CD4-positive, alpha-beta T cell treated with Interleukin-1 beta for 1 hour (primary cell): ENCODE measurements at places on chromosomes 4 and X.

DNA sequence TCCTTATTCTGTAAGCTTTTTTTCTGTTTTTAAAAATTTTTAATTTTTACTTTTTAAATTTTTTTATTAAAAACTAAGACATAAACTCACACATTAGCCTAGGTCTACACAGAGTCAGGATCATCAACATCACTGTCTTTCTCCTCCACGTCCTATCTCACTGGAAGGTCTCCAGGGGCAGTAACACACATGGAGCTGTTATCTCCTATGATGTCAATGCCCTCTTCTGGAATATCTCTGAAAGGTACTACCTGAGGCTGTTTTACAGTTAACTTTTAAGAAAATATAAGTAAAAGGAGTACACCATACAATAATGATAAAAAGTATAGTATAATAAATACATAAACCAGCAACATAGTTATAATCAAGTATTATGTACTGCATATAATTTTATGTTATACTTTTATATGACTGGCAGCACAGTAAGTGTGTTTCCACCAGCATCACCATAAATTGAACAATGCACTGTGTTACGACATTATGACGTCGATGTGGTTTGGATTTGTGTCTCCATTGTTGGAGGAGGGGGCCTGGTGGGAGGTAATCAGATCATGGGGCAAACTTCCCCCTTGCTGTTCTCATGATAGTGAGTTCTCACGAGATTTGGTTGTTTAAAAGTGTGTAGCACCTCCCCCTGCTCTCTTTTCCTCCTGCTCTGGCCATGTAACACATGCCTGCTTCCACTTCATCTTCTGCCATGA lies 21.3 kb downstream of the IL15 start:
- no peak for DNase-seq

DNA sequence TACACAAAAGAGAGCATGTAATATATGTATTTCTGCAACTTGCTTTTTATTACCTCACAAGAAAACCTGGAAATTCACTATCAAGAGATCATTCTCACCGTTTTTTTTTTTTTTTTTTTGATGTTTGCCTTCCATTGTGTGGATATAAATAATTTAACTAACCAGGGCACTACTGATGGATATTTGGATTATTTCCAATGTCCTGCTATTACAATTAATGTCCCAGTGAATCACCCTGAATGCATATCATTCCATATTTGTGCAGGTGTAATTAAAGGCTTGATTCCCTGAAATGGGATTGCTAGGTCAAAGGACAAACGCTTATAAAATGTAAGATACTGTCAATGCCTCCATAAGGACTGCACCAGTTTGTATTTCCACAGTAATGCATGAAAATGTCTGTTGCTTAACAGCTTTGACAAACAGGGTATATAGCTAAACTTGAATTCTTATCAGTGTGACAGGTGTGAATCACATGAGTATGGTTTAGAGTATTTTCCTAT lies 87.8 kb downstream of the NCAPG start:
- no peak for DNase-seq

DNA sequence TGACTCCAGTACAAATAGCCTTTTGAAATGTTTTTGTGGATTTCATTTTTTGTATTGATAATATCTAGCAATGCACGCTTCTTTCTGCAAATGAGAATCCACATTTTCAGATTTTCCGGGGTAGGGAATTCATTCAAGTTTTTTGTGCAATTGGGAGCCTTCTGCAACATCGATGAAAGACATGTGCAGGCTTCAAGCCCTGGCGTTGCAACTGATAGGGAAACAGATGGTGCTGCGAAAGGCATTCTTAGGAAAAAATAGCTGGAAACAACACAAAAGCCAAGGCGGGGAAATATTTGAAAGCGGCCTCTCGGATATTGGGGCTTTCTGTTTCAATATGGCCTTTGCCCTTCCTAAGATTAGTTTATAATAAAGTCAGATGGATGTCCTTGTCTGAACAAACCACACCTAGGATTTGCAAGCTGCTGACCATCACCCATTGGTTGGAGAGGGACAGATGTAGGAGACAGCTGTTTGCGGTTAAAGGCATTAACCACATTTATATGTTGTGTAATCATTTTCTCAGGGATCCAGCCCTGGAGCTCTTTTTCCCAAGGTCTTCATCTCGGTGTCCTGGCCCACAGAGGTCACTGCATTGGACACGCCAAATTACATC lies 136.5 kb downstream of the PRKX start:
- DNase-seq: no peak

GRCh38 chr4:146486565-146486964 lies 35.2 kb downstream of the SLC10A7 start:
- DNase-seq: no peak

GRCh38 chr4:180059216-180059881 lies 2183.9 kb upstream of the TENM3 start:
- DNase-seq: no peak

DNA sequence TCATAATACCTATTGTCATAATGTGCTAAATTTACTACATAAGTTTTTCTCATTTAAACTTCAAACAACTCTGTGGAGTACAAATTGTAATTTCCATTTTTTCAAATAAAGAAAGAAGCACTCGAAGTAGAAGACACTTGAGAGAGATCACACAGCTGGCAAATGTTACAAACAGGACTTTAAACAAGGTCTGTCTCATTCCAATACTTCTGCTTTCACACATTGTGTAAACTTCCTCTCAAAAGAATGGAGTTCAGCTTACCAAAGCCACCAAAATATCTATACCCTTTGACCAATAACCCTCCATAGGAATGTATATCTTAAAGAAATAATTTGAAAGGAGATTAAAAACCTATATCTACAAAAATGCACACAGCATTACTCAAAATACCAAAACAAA lies 88.3 kb downstream of the OPHN1 start:
- no peak for DNase-seq

- DNase-seq: no peak
Observed at GRCh38 chr4:121011780-121012340, 60.5 kb downstream of the NDNF start.

DNA sequence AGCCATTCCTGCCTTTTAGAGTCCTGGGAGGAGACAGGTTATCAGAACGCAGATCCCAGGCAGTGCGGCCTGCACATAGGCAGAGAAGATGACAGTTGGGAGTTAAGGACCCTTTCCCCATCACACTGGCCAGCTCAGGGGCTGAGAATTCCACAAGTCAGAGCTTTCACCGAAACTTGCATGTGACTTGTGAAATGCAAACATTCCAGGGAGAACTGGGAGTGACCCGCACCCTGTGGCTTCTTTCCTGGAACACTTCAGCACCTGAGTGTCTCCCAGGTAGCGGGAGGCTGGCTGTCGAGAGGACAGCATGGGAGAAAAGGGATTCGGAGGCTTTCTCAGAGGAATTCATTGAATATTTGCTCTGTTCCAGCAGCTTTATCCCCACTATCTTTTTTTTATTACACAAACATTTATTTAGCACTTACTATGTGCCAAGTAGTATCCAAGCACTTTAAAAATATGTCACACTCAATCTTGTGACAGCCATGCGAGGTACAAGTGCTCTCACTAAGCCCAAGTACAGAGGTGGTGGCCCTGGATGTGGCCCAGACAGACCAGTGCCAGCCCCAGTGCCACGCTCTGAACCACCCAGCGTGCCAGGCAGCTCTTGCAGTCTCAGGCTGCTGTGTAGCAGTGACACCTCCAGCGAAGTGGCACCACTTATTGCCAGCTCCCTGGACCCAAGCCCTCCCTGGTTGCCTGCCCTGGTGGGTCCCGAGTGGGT lies 100.5 kb downstream of the PHKA2 start:
- DNase-seq: no peak

DNA sequence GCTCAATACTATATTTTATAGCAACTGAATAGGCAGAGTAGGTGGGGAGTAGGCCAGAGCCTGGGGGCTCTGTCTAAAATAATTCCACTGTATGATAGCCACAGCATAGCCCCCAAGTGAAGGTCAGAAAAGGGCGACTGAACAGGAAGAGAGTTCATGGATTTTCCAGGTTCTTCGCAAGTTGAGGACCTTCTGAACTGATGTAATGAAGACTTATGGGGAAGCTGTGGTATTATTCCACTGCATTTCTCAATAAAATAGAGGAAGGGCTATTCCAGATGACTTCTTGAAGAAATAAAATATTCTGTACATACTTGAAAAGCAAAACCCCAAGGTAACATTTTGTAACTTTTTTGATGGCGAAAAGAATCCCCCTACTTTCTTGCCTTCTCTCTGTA lies 231.4 kb upstream of the GPC4 start:
- DNase-seq: no peak

- no peak for DNase-seq
Observed at GRCh38 chr4:104500442-104500841, 5.7 kb upstream of the CXXC4 start.

GRCh38 chrX:110462957-110463356 lies 104.3 kb downstream of the RTL9 start:
- no peak for DNase-seq

DNA sequence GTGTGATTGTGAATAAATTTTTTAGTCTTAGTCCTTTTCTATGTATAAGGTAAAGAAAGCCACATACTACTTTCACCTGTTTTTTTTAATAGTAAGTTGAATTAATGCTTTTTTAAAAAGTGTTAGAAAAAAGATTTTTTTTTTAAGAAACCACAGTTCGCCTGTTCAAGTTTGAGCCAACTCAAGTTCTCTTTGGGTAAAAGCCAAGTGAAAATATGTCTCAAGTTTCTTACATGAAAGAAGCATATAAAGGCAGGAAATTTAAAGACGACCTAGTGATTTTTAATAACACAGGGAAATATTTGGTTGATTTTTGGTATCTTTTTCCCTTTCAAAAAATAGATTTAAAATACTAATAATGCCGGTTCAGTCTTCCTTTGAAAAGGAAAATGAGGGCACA lies 369.9 kb upstream of the NR3C2 start:
- no peak for DNase-seq
